Sciatic nerve (tissue), 2 donors: ENCODE measurements at places on chromosomes 13 and 19. TPM values are rescaled to one million over a fixed set of nuclear protein-coding genes. Genes with fewer than 3 reads are reported as not detected.

LMTK3 gene
- 0.76 TPM for total RNA-seq

CRLF1 gene
- total RNA-seq: 4.5 TPM

TMEM161A gene
- total RNA-seq: 20.7 TPM

ZNF471 gene
- 22.2 TPM for total RNA-seq

HIPK4 gene
- 0.36 TPM for total RNA-seq

CD79A gene
- total RNA-seq: 2.1 TPM

RFPL4A gene
- total RNA-seq: not detected

ZNF468 gene
- 12.8 TPM for total RNA-seq

DNA sequence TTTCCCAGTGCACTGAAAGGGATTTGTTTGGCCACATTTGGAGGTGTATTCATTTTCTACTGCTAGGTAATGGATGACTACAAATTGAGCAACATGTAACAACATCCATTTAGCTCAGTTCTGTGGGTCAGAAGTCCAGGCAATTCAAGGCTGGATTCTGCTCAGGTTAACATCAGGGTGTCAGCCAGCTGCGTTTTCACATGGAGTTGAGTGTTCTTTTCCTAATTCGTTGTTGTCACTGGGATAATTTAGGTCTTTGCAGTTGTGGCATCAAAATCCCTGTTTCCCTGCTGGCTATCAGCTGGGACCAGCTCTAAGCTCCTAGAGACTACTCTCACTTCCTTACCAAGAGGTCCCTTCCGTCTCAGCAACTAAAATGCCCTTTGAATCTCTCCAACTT is 25.4 kb downstream of the MIR17HG start:
- DNase-seq: no peak

DNA sequence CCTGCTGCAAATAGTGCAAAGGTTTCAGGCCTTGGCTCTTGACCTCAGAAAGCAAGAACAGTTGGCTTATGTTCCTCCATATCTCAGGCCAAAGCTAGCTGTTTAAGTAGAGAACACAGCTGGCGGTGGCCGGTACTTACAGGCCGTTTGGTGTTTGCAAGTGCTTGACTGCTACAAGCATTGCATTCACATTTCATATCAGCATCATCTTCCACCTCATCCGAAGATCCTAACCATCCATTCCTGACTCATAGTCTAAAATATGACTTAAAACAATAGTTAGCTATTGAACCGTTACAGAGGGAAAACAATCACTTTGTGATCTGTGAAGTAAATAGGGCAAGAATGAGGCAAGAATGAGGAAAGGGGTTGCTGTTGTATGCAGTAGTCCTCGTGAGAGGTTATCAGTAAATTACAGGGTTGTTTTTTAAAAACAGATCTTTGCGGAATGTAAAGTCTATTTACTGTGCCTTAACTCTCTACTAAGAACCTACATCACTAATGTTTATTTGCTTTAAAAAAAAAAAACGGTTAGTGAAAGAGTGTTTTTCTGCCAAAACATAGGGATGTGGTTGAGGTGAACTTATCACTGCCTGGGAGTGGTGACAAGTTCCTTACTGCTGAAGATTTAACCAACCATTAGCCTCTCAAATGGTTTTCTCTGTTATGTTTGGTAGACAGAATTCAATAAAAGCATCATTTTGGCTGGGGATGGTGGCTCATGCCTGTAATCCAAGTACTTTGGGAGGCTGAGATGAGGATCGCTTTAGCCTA is 21.6 kb upstream of the WDR88 start:
- DNase-seq: no peak

DNA sequence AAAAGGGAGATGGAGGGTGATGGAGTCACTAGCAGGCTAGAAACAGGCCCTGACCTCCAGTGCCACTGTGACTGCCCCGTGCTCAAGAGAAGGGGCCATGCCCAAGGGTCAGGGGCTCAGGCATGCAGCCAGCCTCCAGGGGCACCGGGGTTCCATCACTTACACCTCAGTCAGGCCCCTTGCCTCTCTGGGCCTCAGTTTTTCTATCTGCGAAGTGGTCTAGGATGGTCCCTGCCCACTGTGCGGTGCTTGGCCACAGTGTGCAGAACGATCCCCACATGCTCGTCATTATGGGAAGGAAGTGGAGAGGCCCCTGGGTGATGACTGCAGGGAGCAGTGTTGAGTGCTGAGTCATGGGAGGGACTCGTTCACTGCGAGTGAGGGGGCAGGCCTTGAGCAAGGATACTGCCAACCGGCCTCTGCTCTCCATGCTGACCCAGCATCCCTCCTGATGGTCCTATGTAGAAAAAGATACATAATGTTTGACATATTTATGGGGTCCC is 23.1 kb downstream of the TMED1 start:
- no peak for DNase-seq

DNA sequence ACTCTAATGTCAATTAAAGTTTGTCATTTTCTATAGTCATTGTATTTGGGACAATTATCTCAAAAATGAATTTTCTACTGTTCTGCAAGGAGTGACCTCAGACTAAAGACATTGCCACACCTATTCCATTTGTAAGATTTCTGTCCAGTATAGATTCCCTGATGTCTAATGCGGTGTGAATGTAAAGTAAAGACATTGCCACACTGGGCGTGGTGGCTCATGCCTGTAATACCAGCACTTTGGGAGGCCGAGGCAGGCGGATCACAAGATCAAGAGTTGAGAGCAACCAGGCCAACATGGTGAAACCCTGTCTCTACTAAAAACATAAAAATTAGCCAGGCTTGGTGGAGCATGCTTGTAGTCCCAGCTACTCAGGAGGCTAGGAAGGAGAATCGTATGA is 13.8 kb upstream of the ZNF83 start:
- no peak for DNase-seq

GRCh38 chr19:23543351-23543750 is 143.7 kb downstream of the ZNF675 start:
- DNase-seq: no peak

DNA sequence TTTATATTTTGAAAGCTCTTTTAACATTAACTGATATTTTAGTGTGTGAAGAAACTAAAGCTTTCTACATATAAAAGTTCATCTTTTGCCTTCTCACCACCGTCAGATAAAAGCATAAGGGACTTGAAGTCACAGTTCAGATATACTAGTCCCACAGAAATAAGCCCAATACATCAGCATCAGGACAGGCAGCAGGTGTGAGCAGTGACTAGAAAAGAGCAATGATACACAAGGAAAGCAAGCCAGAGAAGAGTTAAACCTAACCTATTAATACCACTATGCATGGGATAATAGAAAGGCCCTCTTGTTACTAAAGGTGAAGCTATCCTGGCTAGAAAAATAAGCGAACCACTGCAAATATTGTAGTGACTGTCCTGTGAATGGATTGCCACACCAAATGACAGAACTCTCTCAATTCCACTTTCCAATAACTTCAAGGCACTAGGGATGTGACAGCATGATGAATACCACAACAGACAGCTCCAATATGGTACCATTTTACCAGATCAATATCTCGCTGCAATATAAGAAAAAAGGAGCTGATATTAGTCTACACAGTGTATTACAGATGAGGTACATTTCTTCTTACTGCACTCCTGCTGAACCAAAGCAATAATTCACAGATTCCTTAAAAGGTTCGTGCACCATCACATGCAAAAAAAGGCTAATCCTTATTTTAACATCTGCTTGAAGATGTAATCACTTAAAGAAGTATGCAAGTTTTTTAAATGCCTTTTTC is 114.1 kb downstream of the DACH1 start:
- DNase-seq: no peak

- DNase-seq: no peak
Observed at GRCh38 chr19:33320636-33321035, 18.3 kb upstream of the CEBPA start.

DNA sequence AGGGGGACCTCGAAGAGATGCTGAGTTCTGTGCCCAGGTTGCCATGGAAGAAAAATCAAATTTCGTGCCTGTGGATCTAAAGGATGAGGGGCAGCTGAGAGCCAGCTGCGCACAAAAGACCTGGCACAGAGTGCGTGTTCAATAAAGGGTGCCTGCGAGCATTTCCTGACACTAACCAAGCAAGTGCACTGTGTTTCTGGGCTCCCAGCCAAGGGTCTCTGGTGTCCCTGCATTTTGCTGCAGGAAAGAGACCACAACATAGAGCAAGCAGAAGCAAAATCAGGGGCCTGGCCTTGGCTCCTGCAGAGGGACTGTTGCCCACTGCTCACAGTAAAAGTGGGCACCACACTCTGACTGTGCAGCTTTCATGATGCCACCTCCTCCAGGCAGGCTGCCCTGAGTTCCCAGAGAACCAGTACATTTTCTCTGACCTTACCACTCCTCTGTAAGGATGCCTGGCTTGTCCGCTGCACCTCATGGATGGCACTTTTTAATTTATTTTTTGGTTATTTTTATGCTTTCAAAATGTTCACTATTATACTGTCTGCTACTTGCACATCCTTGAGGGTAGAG is 70.8 kb upstream of the GPR12 start:
- DNase-seq: no peak

- no peak for DNase-seq
Observed at GRCh38 chr19:51514866-51515481, 13.4 kb upstream of the SIGLEC12 start.

DNA sequence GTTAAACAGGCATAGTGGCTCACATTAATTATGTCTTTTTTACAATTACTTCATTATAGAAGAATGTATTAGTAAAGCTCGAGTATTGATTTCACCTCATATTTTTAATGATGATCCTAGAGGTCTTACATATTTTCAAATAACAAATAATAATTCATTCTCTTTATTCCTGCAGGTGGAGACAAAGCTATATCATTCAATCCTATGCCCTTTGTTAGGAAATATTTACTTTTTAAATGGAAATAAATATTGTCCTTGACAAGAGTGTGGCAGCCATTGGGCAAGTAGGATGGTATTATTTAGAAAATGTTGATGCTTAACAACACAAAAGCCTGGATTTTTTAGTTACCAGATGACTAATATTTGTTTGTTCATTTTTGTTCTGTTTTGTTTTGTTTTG is 127.6 kb downstream of the COG6 start:
- no peak for DNase-seq

DNA sequence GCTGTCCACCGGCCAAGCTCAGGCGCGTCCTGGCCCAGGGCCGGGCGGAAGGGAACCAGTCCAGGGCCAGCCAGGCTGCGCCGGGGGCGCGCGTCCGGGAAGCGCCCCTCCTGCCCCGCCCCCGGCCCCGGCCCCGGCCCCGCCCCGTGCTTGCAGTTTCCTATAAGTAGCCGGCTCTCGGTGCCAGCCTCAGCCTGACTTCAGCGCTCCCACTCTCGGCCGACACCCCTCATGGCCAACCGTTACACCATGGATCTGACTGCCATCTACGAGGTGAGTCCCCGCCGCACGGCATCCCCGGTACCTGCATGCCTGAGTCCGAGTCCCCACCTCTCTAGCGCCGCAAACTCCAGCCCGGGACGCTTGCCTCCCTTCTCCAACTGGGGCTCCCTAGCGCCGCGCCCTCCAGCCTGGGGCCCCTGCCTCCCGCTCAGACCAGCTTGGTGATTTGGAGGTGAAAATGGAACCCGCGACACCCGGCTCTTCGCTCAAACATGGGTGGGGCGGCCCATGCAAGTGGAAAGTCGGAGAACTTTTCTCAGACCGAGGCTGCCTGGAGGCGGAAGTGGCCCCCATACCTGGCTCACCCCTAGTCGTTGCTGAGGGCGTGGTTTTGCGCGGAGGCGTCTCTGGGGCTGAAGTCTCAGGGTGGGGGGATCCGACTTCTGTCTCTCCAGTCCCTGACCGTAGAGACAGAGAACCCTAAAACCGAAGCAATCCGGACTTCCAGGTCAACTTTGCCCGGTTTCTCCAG is at the start of gene ZFP36:
TSS of gene ZFP36 (plus strand) at position 192 of the 754 bp plus-strand sequence. CDS start at position 250, 58 bp downstream.
- DNase-seq: peak; percentile 96
